ENCODE measurements at places on chromosomes 13 and 19.

DNA sequence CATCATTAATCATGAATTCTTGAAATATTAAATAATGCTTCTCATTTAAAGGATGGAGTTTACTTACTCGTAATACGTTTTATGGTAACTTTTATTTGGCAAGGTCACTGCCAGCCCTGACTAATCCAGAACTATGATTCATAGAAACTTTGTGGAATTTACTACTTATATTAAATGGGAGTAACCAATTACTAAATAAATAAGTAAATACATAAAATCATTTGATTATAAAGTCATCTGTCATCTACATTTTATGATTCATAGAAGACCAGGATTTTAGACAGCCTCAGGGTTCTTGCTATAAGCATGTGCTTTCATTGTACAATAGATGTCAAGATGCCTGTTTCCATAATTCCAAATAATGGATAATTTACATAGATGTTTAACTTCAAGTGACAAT, 611.1 kb downstream of the TBC1D4 start:
- DNase-seq = no peak

DNA sequence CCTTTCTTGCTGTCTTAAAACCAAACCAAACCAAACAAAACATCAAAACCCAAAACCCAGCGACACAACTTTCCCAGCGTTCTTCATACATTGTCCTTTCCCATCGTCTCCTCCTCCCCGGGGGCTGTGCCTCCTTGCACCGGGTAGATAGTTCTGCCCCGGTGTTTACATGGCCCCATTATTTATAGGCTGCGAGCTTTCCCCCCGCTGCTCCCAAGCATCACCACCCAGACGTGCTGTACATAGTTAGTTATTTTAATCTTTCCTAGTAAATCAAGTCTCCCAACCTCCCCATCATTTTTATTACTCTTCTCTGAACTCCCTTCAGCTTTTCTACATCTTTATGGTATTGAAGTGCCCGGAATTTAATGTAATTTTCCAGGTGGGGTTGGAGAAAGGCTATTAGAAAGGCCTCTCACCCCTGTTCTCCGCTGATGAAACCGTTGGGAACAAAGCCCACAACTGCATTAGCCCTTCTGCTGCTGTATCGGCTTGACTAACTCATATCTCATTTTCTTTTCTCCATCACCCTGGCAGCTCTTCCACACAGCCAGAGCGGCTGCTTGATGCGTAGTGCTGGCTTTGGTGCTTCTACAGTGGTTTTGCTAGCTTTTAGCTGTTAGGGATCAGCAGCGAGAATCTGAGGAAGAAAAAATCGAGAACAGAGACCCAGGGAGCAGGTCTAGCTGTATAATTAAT, 53.1 kb downstream of the FGF9 start:
- no peak for DNase-seq

- DNase-seq = no peak
Observed at GRCh38 chr13:113962975-113963374, 10.9 kb downstream of the C13orf46 start.

GRCh38 chr19:39399668-39400050, 7.0 kb upstream of the ZFP36 start:
- no peak for DNase-seq

DNA sequence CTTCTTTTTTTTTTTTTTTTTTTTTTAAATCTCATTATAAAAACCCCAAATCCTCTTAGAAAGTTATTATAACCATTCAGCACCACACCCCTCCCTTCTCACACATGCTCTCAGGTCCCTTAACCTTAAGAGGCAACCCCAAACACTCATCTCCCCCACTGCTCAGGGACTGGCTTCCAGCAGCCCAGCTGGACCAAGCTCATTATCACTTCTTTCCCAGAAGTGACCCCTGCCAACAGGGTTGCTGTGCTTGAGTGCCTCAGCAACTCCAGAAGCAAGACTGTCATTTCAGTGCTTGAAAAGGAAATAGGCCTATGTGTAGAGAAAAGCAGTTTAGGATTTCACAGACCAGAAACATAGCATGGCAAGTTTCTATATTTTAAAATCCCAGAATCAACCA, 84.3 kb downstream of the SLAIN1 start:
- no peak for DNase-seq

DNA sequence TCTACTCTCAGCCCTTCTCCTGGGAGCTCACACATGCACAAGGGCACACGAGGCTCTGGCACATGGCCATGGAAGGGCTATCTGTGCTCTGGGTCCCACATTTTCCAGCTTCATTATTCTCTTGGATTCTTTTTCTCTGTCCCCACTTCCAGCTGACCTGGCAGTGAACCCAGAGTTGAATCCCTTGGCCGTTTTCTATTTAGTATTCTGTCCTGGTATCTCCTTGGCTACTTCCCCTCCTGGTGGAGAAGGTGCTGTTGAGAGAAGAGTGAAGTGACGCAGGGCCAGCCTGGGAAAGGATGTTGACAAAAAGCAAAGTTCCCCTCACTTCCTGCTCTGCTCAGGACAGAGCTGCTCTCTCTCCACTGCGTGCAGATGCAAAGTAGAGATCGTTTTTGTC, 303.1 kb downstream of the IRS2 start:
- DNase-seq = no peak

All from SW480 (cell line).